CD8-positive, alpha-beta memory T cell (primary cell): ENCODE measurements at places on chromosomes 6 and 20.

GRCh38 chr20:25205277-25206062 is 10.0 kb downstream of the ENTPD6 start:
- no peak for DNase-seq

DNA sequence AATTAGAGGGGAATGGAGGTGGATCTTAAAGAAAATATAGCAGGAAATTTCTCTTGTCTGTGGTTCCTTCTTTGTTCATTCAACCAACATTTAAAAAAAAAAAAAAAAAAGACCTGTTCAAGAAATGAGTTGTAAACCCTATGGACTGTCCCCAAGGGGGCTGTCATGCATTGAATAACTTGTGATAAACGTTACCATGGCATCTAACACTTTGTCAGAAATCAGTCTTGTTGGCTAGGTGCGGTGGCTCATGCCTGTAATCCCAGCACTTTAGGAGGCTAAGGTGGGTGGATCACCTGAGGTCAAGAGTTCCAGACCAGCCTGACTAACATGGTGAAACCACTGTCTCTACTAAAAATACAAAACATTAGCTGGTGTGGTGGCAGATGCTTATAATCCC is 381.7 kb downstream of the BCKDHB start:
- DNase-seq, result no peak

- no peak for DNase-seq
These were observed 562.2 kb downstream of the KIF16B start for GRCh38 chr20:16011056-16011455.

DNA sequence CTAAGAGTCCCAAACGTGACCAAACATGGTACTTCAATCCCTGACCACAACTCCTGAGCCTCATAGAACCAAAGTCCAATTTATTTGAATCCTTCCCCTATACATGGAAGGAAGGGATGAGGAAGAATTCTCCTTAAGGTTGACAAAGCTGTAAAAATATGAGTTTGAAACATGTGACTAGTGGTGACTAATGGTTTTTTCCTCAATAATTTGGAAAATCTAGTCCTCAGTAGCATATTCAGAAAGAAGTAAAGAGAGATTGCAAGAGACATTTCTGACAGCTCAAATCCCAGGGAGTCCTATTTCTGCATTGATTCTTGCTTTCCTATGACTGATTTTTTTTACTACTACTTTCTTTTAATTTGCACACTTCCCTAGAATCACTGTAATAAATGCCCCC is 443.7 kb downstream of the FRK start:
- DNase-seq, result no peak

- no peak for DNase-seq
These were observed 35.1 kb downstream of the TPD52L1 start for GRCh38 chr6:125188594-125189203.

DNA sequence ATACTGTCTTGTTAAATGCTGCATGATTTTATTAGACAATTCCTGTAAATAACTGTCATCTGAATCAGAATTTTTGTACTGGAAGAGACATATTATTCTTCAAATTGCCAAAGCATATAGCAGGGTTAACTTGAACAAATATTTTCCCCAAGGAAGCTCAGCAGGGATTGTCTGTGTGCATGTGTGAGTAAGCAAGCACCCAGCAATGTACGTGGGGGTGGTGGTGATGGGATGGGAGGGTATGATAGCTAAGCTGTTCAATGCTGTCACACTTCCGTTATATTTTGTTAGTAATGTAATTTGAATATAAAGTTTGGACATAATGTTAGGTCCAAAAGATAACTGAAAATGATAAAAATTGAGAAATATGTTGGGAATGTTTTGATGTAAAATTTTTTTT is 118.1 kb downstream of the MYB start:
- no peak for DNase-seq

DNA sequence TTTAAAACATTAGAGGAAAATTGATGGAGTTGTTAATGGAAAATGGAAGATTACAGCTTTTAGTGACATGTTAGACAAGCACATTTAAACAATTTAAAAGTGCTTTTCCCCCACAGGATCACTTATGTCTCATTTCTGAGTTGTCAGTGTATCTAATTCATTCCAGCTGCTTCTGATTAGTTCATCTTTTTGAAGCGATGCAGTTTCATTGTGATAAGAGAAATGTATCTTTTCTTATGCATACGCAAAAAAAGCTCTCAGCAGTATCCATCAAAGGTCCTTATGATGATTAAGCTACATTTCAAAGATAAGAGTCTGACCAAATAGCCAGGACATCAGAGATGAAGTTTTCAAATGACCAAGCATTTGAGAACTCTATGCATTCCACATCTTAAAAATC is 572.6 kb upstream of the SYNCRIP start:
- DNase-seq, result no peak

- DNase-seq, result no peak
These were observed 46.8 kb downstream of the C6orf15 start for GRCh38 chr6:31065556-31065955.

DNA sequence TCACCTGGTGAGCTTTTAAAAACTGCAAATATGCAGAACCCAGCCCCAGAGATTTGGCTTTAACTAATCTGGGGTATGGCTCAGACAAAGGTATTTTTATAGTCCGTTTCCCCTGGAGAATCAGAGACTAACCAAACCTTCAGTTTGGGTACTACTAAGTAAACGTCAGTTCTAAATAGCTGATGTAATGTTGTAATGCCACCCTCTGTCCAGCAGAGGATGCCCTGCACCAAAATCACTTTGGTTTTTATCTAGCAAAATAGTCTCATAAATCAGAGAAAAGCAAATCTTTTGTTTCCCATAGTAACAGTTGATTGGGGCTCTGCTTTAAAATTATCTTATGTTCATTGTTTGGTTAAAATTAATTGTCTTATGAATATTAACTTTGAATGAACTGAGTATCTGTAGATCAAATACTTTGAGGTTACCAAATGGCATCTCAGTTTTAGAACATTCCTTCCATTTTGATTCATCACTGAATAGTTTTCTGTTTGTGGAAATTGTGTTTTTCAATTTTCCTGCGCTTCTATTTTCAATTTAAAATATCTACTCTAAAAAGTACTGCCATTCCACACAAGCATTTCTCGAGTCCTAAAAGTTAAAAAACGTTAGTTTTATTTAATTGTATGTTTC is 278.3 kb upstream of the PLCB4 start:
- no peak for DNase-seq

DNA sequence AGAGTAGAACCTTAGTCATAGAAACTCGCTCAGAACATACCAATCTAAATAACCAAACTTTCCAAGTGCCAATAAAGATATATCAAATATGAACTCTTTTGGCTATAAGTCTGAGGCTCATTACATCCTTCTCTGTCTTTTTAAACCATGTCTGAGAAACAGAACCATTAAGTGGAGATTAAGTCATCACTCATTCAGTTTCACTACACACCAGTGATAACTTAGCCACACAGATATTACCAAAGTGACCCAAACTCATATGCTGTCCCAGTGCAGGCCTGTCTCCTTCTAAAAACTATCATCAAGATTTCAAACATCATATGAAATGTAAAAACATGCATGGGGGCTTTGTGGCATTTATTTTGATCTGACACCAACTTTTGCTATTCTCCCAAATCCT is 12.0 kb downstream of the GCLC start:
- no peak for DNase-seq

DNA sequence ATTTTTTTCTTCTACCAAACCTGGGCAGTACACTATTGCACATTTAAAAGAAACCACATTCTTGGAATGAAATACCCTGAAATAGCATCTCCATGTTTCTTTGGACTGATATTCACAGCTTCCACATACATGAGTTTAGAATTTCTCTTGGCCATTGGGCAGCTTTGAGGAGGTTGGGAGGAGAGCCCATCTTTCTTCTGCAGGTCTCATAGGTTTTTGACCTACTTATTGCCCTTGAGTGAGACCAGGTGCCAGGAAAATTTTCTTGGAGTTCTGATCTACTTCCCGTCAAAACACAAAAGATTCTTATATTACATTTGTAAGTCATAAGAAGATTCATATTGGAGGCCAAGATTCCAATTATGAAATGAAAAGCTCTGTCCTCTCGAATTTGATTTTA is 212.0 kb downstream of the IBTK start:
- no peak for DNase-seq

DNA sequence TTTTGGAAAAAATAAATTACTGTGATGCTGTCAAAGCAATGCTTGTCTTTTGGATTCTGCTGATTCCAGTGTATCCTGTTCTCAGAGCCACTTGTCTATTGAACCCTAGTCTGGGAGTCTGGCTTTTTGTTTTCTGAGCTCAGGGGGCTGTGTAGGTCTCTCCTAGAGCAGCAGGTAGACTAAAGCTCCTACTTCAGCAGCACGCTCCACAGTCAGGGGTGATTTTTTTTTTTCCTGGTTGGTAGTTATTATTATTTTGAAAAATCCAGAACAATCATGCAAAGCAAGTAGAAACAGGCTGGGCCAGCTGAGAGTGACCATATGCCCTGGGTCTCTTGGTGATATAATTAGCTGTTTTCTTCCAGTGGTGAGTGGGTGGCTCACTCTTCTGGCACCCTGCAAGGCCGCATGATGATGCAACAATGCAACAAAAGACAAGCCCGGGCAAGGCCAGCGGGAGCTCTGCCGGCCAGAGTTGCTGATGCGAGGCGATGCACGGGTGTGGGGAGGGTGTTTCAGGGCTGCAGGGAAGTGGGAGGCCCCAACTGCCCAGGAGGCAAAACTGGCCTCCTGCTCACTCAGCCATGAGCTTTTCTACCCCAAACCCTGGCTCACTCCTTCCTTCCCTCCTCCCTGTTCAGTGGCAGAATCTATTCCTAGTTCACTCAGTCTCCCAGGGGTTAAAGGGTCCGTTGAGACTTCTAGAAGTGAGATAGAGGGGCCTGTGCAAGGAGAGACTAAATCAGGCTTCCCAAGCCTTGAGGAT is 11.5 kb upstream of the CDKN1A start:
- no peak for DNase-seq

DNA sequence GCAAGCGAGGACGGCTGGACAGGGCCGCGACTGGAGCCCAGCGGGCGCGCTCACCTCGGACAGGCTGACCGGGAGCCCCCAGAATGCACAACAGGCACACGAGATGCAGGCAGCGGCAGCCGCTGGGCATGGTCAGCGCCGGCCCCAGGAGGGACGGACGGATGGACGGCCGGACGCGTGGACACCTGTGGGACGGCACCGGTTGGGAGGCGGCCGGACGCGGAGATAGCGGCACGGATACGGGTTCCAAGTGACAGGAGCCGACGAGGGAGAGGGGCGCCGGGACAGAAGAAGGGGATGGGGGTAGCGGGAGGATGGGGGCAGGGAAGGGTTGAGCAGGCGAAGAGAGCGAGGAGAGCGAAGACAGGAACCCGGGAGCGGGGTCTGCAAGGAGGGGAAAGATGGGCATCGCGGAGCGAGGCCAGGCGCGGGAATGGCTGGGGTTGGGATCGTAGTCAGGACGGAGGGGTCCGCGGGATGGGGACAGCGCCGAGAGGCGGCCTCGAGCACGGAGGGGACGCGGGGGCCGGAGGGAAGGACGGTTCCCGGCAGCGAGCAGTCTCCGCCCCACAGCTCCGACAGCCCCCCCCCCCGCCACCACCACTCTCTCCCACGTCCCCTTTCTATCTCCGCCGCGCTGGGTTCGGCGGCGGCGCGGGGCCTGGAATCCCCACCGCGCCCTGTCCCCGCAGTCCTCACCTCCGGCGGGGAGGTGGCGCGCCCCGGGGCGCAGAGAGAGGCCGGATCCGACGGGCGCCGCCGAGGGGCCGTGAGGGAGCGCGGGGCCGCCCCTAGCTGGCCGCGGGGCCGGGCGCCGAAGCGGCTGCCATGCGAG is 435 bp downstream of the DLK2 start:
- DNase-seq, result peak; percentile 36

DNA sequence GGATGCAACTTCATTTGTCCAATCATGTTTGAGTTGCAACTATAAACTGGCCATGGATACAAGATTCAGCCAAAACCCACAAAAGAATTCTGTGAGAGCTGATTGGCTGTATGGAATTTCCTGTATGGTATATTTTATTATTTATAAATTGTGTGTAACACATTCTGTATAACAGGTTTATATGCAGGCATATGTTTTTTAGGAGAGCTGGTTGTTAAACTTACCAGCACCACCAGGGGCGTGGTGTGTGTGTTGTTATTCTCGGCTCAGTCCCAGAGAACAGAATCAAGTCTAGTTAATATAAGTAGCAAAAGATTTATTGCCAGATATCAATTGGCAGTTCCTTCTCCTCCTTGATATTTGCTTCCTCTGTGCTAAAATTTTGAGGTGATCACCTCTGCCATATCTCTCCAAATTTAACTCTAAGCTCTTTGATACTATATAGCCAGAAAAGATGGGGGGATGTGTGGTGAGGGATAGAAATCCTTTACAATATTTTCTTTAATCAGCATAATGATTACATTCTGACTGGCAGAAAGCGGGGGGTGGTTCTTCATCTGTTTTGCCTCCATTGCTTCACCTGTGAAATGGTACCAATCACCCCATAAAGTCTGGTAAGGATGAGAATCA is 22.9 kb downstream of the CNBD2 start:
- no peak for DNase-seq

DNA sequence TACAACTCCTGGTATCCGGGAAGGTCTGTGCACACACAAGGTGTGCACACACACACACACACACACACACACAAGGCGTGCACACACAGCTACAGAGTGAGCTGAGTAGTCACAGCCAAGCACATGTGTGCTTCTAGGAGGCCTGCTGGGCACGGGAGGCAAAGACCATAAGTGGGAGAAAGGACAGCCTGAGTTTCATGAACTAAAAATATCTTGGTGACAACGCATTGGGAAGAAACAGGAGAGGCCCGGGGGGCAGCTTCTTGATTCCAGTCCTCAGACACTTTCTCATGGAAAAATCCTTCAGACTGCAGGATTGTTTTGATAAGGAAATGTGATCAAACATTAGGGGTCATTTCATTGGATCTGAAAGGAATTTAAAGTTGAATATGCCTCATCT is 2.6 kb downstream of the TRAF3IP2 start:
- no peak for DNase-seq

GRCh38 chr20:16801919-16802651 is 53.9 kb downstream of the OTOR start:
- DNase-seq, result peak; percentile 50

DNA sequence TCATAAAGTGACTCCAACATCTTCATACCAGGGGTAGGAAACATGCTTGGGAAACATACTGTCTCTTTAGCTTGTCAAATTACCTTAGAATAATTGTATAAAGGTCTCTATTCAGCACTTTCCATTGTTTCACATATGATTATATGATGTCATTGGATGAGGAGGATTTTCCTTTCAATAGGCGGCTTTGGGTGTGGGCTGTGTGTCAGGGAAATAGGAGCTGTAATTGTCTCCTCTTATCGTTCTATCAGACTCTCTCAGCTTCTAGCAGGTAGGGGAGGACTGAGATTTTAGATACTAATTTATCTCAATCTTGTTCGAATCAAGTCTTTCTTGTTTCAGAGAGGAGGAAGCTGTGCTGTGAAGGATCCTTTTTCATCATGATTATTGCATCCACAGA is 179.4 kb upstream of the OLIG3 start:
- DNase-seq, result no peak

- no peak for DNase-seq
These were observed 73.6 kb upstream of the PHACTR3 start for GRCh38 chr20:59530782-59531181.
